ENCODE measurements at places on chromosomes 3 and 15. TPM values are rescaled to one million over a fixed set of nuclear protein-coding genes. Genes with fewer than 3 reads are reported as not detected.

DNA sequence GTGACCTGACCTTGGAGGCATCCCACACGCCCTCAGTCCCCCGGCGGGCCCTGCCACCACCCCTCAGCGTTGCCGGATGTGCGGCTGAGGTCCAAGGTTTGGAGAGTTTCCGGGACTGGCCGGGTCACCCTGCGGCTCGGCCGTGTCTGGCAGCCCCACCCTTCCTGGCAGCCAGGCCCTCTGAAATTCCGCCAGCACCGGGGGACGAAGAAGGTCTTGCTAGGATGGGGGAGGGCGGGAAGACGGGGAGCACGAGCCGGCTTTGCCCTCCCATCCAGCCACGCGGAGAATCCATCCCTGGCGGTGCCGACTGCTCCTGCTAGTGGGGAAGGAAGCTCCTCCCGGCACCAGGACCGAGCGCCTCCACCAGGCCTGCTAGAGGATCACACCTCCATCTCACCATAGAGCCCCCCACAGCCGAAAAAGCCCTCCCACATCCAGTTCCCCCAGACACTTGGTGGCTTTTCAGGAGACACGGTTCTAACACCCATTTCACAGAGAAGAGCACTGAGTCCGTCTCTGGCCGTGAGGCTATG lies 81.5 kb downstream of the CPN2 start:
- DNase-seq = no peak

DNA sequence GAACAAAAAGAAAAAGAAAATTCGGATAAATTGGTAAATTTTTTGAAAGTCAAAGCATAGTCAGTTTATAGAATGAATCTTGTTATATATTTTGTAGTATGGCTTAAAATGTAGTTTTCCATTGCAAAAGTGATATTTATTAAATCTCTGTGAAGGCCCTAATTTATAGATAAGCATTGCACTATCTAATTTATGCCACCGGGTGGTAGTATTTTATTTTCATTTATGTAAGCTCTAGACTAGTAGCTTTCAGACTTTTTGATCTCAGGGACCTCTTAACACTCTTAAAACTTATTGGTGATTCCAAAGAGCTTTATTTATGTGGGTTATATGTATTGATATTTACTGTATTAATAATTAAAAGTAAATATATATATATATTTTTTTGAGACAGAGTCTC lies 133.9 kb upstream of the LRRFIP2 start:
- no peak for DNase-seq

- no peak for DNase-seq
Observed at GRCh38 chr3:166456286-166456685, 619.1 kb upstream of the BCHE start.

- DNase-seq = no peak
Observed at GRCh38 chr3:138036572-138036971, 26.6 kb downstream of the CLDN18 start.

DNA sequence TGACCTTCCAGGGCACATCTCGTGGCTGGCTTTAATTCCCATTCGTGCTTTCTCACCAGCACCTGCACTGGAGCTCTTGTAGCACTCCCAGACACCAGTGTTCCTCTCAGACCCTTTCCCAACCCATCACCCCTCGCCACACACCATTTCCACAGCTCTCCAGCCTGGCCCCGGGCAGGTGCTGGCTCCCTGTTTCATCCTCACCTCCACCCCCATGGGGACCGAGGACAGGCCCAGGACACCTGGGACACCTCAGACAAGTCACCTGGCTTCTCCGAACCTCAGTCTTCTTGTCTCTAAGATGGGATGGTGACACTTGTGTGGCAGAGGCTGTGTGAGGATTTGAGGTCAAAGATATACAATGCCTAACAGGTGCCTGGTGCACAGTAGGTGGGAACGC lies 27.4 kb upstream of the GP9 start:
- DNase-seq = no peak

GRCh38 chr3:53803124-53803815 lies 42.9 kb downstream of the CHDH start:
- DNase-seq = no peak

GRCh38 chr15:70867911-70868467 lies 14.0 kb upstream of the LARP6 start:
- DNase-seq = no peak

TSC22D2 gene
- 16.8 TPM for total RNA-seq

All from activated naive CD8-positive, alpha-beta T cell treated with anti-CD3 and anti-CD28 coated beads for 36 hours (primary cell).